Heart left ventricle (tissue), 16 donors: ENCODE measurements at places on chromosomes 13 and 19. TPM values are rescaled to one million over a fixed set of nuclear protein-coding genes. Genes with fewer than 3 reads are reported as not detected.
A peak's percentile ranks its signal among the peaks of the same experiment; 100 is the strongest.

DNA sequence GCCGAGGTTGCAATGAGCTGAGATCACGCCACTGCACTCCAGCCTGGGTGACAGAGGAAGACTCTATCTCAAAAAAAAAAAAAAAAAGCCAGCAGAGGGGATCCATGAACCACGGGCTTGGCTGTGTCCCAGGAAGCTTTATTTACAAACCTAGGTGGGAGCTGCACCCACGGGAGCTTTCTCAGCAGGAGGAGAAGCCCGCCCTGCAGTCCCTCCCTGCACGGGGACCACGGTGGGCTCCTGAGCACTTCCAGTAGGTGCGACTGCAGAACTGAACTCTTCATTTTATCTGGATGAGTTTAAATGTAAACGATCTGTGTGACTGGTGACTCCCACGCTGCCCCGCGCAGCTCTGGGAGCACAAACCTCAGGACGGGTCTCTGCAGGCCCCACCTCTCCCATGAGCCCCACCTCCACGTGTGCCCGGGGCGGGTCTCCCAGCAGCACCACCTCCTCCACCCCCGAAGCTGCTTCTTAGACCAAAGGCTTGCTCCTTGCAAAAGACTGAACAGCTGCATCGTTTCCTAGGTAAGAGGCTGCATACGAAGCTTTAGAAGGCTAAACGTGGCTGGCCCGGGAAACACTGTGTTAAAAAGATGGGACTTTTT lies 66.4 kb downstream of the SPACA7 start:
- no peak for DNase-seq
- H3K27me3 ChIP-seq, result peaks cover 51% of the 10 kb centered on the region
- no peak overlapping the region for H3K4me3 ChIP-seq
- H3K36me3 ChIP-seq, result no peaks in the 10 kb centered on the region

DNA sequence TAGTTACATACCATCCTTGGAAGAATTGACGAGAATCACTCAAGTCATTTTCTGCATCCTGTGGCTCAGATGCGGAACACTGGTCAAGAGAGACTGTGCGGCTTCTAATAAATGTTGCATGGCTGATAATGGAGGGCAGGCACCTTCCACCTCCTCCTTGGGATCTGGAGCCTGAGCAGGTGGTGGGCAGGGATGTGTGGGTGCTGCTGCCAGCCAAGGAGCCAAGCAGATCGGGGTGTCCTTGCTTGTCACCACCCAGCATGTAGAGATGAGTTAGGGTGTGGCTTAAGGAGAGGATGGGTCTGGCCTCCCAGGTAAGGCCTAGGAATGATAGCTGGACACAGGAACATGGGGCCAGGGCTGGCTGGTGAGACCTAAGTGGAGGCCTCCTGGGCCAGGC lies 17.5 kb downstream of the GPI start:
- H3K36me3 ChIP-seq, result no peaks in the 10 kb centered on the region
- H3K4me1 ChIP-seq, result no peaks in the 10 kb centered on the region
- no peak overlapping the region for H3K4me3 ChIP-seq
- H3K27ac ChIP-seq, result no peak overlapping the region
- no peaks in the 10 kb centered on the region for H3K27me3 ChIP-seq
- DNase-seq, result no peak

DNA sequence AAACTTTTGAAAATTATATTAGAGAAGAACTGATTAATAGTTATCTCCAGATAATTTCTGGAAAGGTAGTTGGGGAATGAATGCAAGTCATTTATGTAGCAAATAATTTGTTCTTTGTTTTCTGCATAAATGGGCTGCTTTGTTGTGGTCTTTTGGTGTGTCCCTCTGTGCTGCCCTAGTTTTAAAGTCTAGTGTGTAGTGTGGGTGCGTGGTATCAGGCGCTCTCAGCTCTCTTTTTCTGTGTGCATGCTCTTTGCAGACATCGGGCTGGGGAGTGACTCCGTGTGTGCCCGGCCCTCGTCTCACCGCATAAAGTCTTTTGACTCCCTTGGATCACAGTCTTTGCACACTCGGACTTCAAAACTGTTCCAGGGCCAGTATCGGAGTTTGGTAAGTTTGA lies 94.5 kb downstream of the ARHGEF7 start:
- peaks cover 70% of the 10 kb centered on the region for H3K4me1 ChIP-seq
- H3K27ac ChIP-seq, result no peak overlapping the region
- peaks cover 6% of the 10 kb centered on the region for H3K36me3 ChIP-seq
- H3K27me3 ChIP-seq, result no peaks in the 10 kb centered on the region
- peak overlapping the region; percentile 25 for H3K4me3 ChIP-seq

GRCh38 chr13:46679369-46680120 lies 117.4 kb downstream of the ESD start:
- peak overlapping the region; percentile 69 for H3K27ac ChIP-seq
- peaks cover 60% of the 10 kb centered on the region for H3K4me1 ChIP-seq
- H3K4me3 ChIP-seq, result peak overlapping the region; percentile 32
- H3K27me3 ChIP-seq, result no peaks in the 10 kb centered on the region
- no peak for DNase-seq
- H3K36me3 ChIP-seq, result peaks cover 9% of the 10 kb centered on the region

DNA sequence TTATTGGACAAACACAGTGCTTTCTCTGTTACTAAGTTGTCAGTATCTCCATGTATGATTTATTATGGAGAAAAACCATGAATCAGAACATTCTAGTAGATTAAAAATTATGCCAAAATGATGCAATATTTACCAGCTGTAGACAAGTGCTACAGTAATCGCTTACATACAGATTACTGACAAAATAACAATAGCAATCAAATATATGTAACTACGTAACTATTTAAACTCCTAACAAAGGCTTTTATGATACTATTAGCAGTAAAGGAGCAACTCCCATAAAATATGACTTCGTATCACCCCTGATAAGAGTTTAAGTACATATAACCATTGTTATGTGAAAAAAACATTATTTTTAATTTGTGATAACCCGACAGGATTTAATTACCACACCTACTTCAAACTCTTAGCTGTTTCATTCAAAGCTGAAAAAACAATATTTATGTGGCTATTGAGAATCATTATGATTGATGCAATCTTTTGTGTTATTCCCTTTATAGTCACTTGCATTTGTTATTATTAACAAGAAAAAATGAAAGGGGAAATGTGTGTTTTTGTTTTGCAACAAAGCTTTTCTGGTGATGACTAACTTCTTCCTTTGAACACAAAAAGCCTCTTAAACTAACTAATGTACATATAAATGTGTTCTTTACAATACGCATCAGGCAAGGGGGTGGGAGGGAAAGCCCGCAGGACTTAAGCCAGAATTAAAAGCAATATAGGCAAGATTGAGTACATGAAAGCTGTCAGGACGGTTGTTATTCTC lies 147.4 kb downstream of the ABCC4 start:
- no peak overlapping the region for H3K4me3 ChIP-seq
- H3K27ac ChIP-seq, result no peak overlapping the region
- H3K36me3 ChIP-seq, result no peaks in the 10 kb centered on the region
- no peaks in the 10 kb centered on the region for H3K4me1 ChIP-seq

- peak overlapping the region; percentile 91 for H3K27ac ChIP-seq
- H3K27me3 ChIP-seq, result no peaks in the 10 kb centered on the region
- H3K4me1 ChIP-seq, result no peaks in the 10 kb centered on the region
Measured at GRCh38 chr13:46184277-46184699, 2.3 kb upstream of the LCP1 start.

- no peaks in the 10 kb centered on the region for H3K4me1 ChIP-seq
- no peaks in the 10 kb centered on the region for H3K36me3 ChIP-seq
- H3K27ac ChIP-seq, result no peak overlapping the region
- no peak for DNase-seq
- no peaks in the 10 kb centered on the region for H3K27me3 ChIP-seq
- no peak overlapping the region for H3K4me3 ChIP-seq
Measured at GRCh38 chr13:47109028-47109427, 212.2 kb upstream of the HTR2A start.

DNA sequence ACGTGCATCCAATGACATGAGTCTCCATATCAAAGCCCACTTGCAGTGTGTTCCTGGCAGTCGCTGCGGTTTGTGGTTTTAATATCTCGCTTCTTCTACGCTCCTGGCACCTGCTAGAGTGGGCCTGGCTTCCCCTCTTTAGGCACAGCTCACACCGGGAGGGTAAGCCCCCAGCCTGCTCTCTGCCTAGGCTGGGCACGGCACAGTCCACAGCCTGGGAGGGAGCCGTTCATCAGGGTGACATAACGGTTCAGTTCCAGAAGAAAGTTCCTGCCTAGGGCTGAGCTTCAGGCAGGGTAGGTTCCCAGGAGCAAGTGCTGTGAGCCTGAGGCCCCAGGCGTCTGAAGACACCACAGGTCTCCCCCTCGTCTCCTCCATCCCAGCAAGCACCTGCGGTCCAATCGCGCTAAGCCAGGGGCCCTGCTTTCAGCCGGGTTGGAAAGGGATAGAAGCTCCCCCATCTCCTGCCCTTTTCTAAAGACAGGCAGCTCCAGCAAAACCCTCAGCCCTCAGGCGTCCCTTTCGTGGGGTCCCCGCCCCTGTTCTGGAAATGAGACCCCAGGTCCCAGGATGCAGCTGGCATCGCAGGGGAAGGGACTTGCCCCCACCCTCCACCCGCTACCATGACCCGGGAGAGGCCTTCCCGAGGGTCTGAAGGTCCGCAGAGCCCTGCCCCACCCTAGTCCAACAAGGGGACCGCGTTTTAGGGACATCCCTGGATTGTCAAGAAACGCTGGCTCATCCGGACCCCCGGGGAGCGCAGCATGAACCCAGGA lies 121.6 kb upstream of the ZNF507 start:
- H3K36me3 ChIP-seq, result no peaks in the 10 kb centered on the region
- H3K27ac ChIP-seq, result no peak overlapping the region
- H3K4me3 ChIP-seq, result no peak overlapping the region
- H3K27me3 ChIP-seq, result no peaks in the 10 kb centered on the region
- peaks cover 4% of the 10 kb centered on the region for H3K4me1 ChIP-seq

GRCh38 chr13:44652962-44653660 lies 77.0 kb upstream of the TSC22D1 start:
- no peaks in the 10 kb centered on the region for H3K27me3 ChIP-seq
- no peaks in the 10 kb centered on the region for H3K36me3 ChIP-seq
- no peak overlapping the region for H3K4me3 ChIP-seq
- no peak for DNase-seq
- H3K4me1 ChIP-seq, result no peaks in the 10 kb centered on the region

GRCh38 chr13:101681834-101682233 lies 229.4 kb downstream of the ITGBL1 start:
- H3K27me3 ChIP-seq, result no peaks in the 10 kb centered on the region
- no peak for DNase-seq
- H3K36me3 ChIP-seq, result no peaks in the 10 kb centered on the region
- no peak overlapping the region for H3K27ac ChIP-seq
- no peaks in the 10 kb centered on the region for H3K4me1 ChIP-seq

DNA sequence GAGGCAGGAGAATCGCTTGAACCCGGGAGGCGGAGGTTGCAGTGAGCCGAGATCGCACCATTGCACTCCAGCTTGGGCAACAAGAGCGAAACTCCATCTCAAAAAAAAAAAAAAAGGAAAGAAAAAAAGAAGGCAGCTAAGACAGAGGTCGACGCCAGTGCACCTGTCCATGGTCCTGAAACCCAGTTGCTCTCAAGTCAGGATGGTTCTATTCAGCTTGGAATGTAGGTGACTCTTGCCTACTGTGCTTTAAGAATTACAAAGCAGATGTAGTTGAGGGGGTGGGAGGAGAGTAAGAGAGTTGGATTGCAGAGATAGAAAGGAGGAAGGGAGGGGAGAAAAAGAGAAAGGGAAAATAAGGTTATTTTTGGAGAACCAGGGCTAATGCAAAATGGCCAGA lies 18.7 kb downstream of the CACNG7 start:
- no peaks in the 10 kb centered on the region for H3K4me1 ChIP-seq
- H3K27ac ChIP-seq, result no peak overlapping the region
- no peak overlapping the region for H3K4me3 ChIP-seq

- H3K36me3 ChIP-seq, result no peaks in the 10 kb centered on the region
- no peak overlapping the region for H3K4me3 ChIP-seq
- no peaks in the 10 kb centered on the region for H3K4me1 ChIP-seq
- peaks cover 5% of the 10 kb centered on the region for H3K27me3 ChIP-seq
- H3K27ac ChIP-seq, result no peak overlapping the region
Measured at GRCh38 chr19:2703691-2704216, 1.3 kb upstream of the GNG7 start.

DNA sequence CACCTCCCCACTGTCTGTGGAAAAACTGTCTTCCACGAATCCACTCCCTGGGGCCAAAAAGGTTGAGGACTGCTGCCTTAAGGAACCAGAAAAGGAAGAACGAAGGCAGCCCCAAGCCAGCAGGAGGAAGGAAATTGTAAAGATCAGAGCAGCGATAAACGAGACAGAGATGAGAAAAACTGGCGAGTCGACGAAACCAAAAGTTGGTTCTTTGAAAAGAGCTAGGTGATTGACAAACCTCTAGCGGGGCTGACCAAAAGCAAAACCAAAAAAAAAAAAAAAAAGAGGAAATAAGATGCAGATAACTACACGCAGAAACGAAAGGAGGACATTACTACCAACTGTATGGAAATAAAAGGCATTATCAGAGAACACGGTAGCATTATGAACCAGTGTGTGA lies 76.9 kb downstream of the GADD45B start:
- H3K4me3 ChIP-seq, result peak overlapping the region; percentile 11
- H3K27me3 ChIP-seq, result no peaks in the 10 kb centered on the region
- peaks cover 19% of the 10 kb centered on the region for H3K4me1 ChIP-seq

GRCh38 chr19:7928334-7928706 lies 2.4 kb upstream of the CTXN1 start:
- no peak for DNase-seq
- H3K4me3 ChIP-seq, result no peak overlapping the region
- no peaks in the 10 kb centered on the region for H3K27me3 ChIP-seq

DNA sequence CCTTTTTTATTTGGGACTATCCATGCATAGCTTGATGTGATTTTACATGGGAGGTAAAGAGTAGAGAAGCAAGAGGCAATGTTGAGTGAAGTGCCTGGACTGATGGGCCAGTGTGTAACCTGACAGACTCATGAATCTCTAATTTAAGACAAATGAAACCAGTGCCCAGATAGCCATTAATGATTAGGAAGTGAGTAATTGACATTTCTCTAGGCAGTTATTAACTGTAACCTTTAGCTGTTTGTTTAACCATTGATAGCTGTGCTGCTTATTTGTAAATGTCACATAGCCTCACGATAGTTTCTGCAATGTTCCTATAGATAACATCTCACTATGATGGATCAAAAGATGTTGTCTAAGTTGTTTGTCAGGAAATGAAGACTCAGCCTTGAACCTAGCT lies 1047.5 kb upstream of the SPRY2 start:
- no peaks in the 10 kb centered on the region for H3K36me3 ChIP-seq
- no peak for DNase-seq
- H3K4me1 ChIP-seq, result no peaks in the 10 kb centered on the region
- H3K4me3 ChIP-seq, result no peak overlapping the region
- H3K27ac ChIP-seq, result no peak overlapping the region
- H3K27me3 ChIP-seq, result no peaks in the 10 kb centered on the region

The KCNJ14 gene
- polyA plus RNA-seq, result 0.23 TPM

The ZGLP1 gene
- polyA plus RNA-seq, result 1.1 TPM

The ZNF440 gene
- 2.9 TPM for polyA plus RNA-seq

The GPR12 gene
- polyA plus RNA-seq, result 0.08 TPM

The SAMD4B gene
- polyA plus RNA-seq, result 62.1 TPM

The LCP1 gene
- 1.9 TPM for polyA plus RNA-seq
